ENCODE measurements at places on chromosomes 12 and 14.

GRCh38 chr14:21096438-21096837 is 2.0 kb downstream of the ZNF219 start:
- DNase-seq, result no peak

GRCh38 chr14:103302966-103303365 is 31.1 kb upstream of the EIF5 start:
- DNase-seq, result no peak

DNA sequence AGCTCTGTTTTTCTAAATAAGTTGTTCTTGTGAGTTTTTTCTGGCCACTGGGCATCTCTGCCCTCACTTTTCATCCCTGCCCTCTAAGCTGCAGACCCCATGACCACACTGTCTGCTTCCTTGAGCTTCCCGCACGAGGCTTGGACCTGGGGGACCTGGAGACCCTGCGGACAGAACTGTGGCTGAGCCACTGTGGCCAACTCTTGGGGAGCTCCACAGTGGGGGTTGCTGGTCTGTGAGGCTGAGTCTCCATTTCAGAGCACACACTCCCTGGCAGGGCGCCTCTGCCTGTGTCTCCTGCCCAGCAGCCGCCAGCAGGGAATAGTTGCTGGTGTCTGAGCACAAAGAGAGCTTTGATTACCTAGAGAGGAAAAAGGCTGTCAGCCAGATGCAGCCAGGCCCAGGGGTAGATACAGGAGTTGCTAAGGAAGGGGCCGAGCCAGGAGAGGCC is 13.1 kb upstream of the RIN3 start:
- DNase-seq, result no peak

DNA sequence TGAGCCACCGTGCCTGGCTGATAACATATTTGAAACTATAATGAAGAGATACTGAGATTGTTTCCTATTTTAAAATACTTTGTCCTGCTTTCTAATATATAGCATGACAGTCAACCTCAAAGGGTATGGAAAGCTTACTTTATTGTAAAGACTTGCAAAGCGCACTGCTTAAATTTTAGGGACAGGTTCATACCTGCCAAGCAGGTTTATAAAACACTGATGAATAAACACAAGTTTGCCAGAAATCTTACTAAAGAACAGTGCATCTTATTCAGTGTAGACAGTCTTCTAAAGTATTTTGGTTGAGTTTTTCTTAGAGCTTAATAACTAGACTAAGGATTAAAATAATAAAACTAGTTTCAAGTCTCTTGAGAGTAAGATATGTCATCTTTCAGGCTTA is 4.8 kb downstream of the C12orf71 start:
- DNase-seq, result no peak

GRCh38 chr14:86838363-86838762 is 1154.6 kb downstream of the GALC start:
- DNase-seq, result no peak

- DNase-seq, result no peak
Measured at GRCh38 chr12:109557805-109558204, 15.5 kb downstream of the MMAB start.

DNA sequence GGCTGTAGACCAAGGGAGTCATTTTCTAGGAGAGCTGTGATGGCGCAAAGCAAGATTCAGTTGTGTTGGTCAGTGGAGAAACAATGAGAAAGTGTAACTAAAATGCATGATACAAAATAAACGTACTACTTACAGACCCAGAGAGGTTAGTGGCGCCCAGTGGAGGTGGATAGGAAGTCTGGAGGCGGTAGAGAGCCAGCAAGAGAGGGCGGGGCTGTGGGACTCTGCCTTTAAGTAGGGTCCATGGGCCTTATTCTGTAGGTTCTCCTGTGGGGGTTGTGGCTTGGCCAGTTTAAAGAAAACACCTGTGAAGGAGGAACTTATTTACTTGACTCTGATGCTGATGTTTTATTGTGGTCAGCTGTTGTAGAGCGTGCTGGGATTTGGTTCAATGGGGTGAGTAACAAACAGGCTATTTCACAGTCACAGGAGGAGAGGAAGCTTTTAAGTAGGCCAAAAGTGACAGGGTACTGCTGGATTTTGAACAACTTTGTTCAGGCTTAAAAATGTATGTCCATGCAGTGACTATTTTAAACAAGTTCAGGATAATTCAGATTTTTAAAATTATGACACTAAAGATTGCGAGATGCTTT is 1097.7 kb downstream of the TMTC2 start:
- no peak for DNase-seq

GRCh38 chr12:53221203-53222080 is 10.6 kb downstream of the RARG start:
- no peak for DNase-seq

DNA sequence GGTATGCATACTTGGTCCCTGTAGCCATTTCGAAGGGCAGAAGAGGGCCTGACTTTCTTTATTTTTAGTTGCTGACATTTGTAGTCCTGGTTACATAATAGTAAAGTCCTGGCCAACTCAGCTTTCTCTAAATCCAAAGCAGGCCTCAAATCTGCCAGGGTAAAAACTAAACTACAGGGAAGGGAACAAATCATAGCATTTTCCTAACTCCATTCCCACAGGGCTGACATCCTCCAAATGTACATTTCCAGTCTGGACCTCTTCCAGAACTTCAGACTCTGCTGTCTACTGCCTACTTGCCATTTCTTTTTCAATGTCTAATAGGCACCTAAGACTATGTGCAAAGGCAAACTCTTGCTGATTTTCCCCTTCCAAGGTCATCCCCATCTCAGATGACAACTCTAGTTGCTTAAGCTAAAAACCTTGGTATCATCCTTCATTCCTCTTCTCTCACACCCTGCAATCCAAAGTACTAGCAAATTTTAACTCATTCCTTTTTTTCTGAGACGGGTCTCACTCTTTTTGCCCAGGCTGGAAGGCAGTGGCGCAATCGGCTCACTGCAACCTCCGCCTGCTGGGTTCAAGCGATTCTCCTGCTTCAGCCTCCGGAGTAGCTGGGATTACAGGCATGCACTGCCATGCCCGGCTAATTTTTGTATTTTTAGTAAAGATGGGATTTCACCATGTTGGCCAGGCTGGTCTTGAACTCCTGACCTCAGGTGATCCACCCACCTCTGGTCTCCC is 2.0 kb downstream of the DDIT3 start:
- no peak for DNase-seq
